Adrenal gland (tissue), 19 donors: ENCODE measurements at places on chromosomes 2 and 18. TPM values are rescaled to one million over a fixed set of nuclear protein-coding genes. Genes with fewer than 3 reads are reported as not detected.

The RBM44 gene
- 0.22 TPM for polyA plus RNA-seq

The MSH6 gene
- 103 TPM for polyA plus RNA-seq

The GKN2 gene
- not detected for polyA plus RNA-seq

The PPIL3 gene
- 34.0 TPM for polyA plus RNA-seq

The HOXD4 gene
- polyA plus RNA-seq: 38.5 TPM

The CDK5R2 gene
- 5.0 TPM for polyA plus RNA-seq

The FAP gene
- 0.64 TPM for polyA plus RNA-seq

The ETAA1 gene
- 25.9 TPM for polyA plus RNA-seq

The TDRD15 gene
- polyA plus RNA-seq: not detected

The DYSF gene
- polyA plus RNA-seq: 6.5 TPM

The REG3A gene
- 2.2 TPM for polyA plus RNA-seq

The CHRND gene
- not detected for polyA plus RNA-seq

The PTPN4 gene
- polyA plus RNA-seq: 5.4 TPM

The PRKD3 gene
- polyA plus RNA-seq: 10.9 TPM

The ZAP70 gene
- 0.62 TPM for polyA plus RNA-seq

The TXNDC2 gene
- polyA plus RNA-seq: not detected

The IL36A gene
- not detected for polyA plus RNA-seq

The SNORC gene
- polyA plus RNA-seq: 3.1 TPM

The PFN4 gene
- 0.82 TPM for polyA plus RNA-seq

The SRD5A2 gene
- 0.08 TPM for polyA plus RNA-seq

The CENPO gene
- polyA plus RNA-seq: 2.6 TPM

The MAP3K19 gene
- polyA plus RNA-seq: not detected

The GAD1 gene
- polyA plus RNA-seq: 18.3 TPM

The C1GALT1C1L gene
- polyA plus RNA-seq: 0.88 TPM

The CDK15 gene
- 0.80 TPM for polyA plus RNA-seq

The PAX8 gene
- 5.6 TPM for polyA plus RNA-seq

The CCDC102B gene
- polyA plus RNA-seq: 6.0 TPM

The SLC9A4 gene
- polyA plus RNA-seq: not detected

The PIEZO2 gene
- 0.88 TPM for polyA plus RNA-seq

The REEP1 gene
- 4.9 TPM for polyA plus RNA-seq

The ATP8B1 gene
- 13.4 TPM for polyA plus RNA-seq

The ANTXR1 gene
- polyA plus RNA-seq: 279 TPM

The FBXO15 gene
- 2.5 TPM for polyA plus RNA-seq

The ERICH2 gene
- polyA plus RNA-seq: 1.2 TPM

The OXER1 gene
- polyA plus RNA-seq: 0.16 TPM

The EFEMP1 gene
- 63.9 TPM for polyA plus RNA-seq

The IL36RN gene
- polyA plus RNA-seq: not detected

The IMPA2 gene
- 11.0 TPM for polyA plus RNA-seq

The KLHL14 gene
- not detected for polyA plus RNA-seq

The GAREM2 gene
- 0.77 TPM for polyA plus RNA-seq

The NAB1 gene
- 15.9 TPM for polyA plus RNA-seq

The GNLY gene
- polyA plus RNA-seq: 6.7 TPM
